ENCODE measurements at places on chromosomes 6 and 20.

DNA sequence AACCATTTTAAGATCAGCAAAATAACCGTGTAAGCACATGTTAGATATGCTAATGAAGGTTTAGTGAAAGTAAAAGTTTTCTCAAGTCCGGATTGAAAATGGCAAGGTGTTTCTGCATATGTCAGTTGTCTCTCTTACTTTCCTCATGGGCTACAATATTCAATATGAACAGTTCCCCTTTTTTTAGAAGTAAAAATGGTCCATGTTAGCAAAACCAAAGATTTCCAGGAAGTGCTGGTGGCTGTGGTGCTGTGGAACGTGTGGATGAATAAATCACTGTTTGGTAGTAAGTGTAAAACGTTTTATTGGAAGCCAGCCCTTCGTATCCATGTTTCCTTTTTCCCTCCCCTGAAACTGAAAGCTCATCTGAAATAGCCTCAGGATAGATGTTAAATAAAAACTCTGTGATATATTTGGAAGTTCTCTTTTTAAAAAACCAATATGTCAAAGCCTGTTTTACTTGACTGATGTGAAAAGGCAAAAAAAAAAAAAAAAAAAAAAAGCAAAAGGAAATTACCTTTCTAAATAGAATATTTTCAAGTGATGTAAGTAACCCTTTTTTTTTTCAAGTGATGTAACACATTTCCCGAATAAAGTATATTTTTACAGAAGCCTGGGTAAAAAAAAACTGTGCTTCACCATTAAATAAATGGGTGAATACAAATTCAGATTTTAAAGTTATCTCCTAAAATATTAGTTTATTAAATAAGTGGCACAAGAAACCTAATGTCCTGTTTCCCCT lies 41.9 kb downstream of the PLEKHG1 start:
- no peak for DNase-seq

- no peak for DNase-seq
Observed at GRCh38 chr6:6861351-6861894, 246.3 kb upstream of the RREB1 start.

DNA sequence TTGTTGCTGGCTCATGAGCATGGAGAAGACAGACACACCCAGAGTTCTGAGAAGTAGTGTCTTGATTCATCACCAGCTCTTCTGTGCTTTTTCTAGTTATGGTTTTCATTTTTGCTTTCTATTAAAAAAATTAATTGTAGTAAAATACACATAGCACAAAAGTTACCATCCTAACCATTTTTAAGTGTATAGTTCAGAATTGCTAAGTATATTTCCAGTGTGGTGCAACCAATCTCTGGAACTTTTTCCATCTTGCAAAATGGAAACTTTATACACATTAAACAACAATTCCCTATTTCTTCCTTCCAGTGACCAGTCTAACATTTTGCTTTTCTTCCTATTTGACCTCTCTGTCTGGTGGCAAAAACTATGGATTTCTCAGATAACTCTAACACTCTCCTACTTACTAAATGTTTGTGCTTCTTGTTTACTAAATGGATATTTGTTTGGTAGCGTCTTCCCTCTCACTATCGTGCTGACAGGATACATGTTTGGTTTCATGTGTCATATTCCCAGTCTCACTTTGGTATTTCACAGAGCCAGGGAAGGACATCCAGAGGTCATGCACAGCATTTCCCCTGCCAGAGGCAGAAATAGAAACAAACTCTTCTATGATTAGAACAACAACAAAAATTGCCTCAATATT lies 40.6 kb downstream of the TXLNB start:
- no peak for DNase-seq

DNA sequence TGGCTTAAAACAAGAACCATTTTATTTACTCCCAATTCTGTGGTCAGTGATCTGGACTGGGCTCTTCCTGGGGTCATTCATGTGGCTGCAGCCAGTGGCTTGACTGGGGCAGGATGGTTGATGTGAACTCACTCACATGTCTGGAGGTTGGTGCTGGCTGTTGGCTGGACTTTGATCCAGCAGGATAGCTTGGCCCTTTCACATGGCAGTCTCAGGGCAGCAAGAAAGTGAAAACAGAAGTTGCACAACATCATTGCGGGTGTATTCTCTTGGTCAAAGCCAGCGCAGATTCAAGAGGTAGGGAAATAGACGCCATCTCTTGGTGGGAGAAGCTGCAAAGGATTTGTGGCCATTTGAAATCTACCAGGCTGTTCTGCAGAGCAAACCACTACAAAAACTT lies 77.2 kb downstream of the MDGA1 start:
- no peak for DNase-seq

GRCh38 chr20:51089272-51089781 lies 66.4 kb upstream of the KCNG1 start:
- DNase-seq: no peak

GRCh38 chr6:25453288-25453687 lies 174.1 kb downstream of the CARMIL1 start:
- no peak for DNase-seq

- DNase-seq: peak; percentile 85
Observed at GRCh38 chr6:24149296-24149695, 23.3 kb downstream of the NRSN1 start.

DNA sequence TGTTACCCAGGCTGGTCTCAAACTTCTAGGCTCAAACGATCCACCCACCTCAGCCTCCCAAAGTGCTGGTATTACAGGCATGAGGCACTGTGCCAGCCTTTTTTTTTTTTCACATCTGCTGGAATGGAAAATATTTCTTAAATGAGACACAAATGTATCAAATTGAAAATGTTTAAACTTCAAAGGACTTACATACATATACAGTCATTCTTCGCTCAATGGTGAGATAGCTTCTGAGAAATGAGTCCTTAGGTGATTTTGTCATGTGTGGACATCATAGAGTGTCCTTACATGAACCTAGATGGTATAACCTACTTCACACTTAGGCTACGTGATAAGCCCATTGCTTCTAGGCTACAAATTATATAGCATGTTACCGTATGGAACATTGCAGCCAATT lies 43.1 kb downstream of the MICA start:
- DNase-seq: no peak

- no peak for DNase-seq
Observed at GRCh38 chr20:4162766-4163165, 147.4 kb upstream of the RNF24 start.

DNA sequence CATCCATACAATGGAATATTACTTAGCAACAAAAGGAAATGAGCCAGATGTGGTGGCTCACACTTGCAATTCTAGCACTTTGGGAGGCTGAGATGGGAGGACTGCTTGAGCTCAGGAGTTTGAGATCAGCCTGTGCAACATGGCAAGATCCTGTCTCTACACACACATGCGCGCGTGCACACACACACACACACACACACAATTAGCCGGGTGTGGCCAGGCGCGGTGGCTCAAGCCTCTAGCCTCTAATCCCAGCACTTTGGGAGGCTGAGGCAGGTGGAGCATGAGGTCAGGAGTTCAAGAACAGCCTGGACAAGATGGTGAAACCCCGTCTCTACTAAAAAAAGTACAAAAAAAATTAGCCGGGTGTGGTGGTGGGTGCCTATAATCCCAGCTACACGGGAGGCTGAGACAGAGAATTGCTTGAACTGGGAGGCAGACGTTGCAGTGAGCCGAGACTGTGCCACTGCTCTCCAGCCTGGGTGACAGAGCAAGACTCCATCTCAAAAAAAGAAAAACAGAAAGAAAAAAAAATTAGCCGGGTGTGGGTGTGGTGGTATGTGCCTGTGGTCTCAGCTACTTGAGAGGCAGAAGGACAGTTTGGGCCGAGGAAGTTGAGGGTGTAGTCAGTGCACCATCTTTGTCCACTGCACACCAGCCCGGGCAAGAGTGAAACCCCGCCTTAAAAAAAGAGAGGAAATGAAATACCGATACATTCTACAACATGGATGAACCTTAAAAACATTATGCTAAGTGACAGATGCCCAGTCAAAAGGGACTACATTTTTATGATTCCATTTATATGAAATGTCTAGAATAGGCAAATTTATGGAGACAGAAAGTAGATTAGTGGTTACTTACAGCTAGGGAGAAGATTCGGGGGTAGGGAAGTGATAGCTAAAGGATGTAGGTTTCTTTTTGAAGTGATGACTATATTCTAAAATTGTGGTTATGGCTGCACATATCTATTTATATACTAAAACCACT lies 52.5 kb downstream of the RBL1 start:
- DNase-seq: no peak

DNA sequence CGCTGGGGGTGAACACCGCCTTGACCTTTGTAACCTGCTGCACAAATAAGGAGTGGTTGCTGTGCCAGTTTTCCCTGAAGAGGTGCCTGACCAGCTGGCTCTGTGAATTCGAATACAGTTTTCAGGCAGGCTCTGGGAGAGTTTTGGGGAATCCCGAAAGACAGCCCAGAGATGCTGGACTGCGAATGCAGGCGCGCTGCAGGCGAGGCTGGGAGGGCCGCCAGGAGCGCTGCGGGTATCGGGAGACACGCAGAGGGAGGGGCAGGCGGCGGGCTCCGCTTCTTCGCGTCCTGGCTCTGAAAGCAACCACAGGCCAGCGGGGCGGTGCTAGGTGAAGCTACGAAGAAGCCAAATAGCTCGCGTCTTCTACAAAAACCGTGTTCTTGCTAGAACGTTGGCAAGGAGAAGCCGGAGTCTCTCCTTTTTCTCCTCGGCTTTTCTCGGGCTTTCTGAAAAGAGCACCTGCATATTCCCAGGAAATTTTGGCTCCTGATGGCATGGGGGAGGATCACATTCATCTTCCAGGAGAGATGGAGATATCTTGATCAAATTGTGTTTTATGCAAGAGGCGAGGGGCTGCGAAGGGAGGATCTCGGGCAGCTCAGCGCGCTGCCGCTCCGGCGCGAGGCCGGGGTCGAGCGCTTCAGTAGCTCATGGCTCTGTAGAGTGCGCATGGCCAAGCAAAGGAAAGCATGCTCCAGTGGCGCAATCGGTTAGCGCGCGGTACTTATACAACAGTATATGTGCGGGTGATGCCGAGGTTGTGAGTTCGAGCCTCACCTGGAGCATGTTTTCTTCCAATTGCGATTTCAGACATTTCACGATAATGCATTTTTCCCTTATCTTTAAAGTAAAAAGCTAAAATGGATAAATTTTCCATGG lies 158.1 kb upstream of the ZNF184 start:
- peak; percentile 89 for DNase-seq

- no peak for DNase-seq
Observed at GRCh38 chr20:50704514-50704913, 13.2 kb upstream of the RIPOR3 start.

DNA sequence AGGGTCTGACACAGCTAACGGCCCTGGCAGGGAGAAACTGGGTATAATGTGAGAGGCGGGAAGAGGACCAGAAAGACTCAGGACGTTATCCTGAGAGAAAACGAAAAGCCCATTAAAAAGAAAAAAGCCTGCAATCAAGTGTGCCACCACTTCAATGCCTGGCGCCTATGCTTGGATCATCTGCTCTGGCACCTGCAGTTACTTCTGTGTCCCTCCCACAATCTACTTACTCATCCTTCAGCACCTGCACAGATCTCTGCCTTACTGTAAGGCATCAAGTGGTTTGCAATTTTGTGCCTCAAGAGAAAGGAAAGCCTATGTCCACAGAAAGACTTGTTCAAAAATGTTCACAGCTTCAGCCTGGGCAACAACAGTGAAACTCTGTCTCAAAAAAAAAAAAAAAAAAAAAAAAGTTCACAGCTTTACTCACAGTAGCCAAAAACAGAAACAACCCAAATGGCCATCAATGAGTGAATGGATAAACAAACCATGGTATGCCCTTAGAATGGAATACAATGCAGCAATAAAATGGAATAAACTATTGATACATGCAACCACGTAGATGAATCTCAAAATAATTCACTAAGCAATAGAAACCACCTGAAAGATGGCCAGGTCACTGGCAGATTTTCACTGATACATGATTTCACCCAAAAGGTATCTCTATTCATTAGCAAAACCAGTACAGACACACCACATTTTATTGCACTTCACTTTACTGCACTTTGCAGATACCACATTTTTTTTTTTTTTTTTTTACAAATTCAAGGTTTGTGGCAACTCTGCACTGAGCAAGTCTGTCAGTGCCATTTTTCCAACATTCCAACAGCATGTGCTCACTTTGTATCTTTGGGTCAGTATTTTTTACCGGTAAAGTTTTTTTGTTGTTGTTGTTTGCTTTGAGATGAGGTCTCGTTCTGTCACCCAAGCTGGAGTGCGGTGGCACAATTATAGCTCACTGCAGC lies 48.6 kb downstream of the ABHD12 start:
- DNase-seq: peak; percentile 41

- no peak for DNase-seq
Observed at GRCh38 chr20:62155428-62156253, 12.1 kb downstream of the SS18L1 start.

DNA sequence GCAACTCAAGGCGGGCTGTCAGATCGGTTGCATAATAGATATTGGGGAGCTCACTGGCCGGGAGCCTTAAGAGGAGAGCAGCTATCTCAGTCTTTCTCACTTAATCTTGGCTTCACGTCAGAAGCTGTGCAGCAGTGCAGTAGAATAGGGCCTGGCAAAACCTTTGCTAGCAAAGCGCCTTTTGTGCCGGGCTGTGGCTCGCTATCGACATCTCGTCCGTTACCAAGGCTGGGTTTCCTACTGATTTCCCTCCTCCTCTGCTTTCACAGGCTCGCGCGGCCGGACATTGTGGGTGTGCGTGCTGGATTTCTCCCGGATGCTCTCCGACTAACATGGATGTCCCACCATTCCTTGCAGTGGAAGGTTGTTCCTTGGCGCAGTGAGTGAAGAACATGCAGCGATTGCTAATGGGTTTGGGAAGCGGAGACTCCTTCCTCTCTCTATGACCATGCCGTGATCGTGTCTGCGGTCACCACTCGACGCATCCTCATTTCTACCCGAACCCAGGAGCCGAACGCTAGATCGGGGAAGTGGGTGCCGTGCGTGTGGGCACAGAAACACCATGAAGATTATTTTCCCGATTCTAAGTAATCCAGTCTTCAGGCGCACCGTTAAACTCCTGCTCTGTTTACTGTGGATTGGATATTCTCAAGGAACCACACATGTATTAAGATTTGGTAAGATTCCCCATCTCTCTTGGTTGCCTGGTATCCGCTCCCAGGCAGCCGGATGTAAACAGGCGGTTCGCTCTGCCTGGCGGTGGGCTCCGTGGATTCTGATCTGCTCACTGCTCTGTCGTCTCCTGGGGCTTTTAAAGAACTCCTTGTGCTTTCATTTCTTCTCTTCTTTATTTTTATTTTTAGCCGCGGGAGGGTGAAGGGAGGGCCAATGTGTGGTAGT lies 5.5 kb downstream of the GRIK2 start:
- no peak for DNase-seq

- peak; percentile 74 for DNase-seq
Observed at GRCh38 chr20:11544029-11544678, 373.5 kb upstream of the BTBD3 start.

GRCh38 chr20:30815577-30816181 lies 441.8 kb upstream of the DEFB115 start:
- no peak for DNase-seq

DNA sequence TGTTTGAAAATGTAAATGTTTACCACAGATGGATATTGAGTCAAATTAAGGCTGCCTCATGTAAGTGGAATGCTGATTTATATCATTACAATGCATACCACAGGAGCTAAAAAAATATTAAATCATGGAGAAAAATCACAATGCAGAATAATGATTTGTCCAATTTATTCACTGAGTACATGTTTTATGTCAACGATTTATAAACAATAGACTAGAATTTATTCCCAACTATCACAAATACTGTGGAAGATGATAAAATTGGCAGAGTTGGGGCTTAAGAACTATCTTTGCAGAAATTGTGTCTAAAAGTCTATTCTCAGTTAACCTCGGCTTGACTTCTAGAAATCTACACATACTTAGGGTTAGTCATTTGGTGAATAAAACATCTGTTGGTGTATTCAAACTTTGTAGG lies 472.1 kb upstream of the MARCKS start:
- no peak for DNase-seq
